ENCODE measurements at places on chromosomes 6 and 20.

- DNase-seq: peak; percentile 19
These were observed 63.7 kb downstream of the C6orf118 start for GRCh38 chr6:165245701-165246100.

- peak; percentile 38 for DNase-seq
These were observed 69.4 kb downstream of the PSMG4 start for GRCh38 chr6:3328145-3328544.

GRCh38 chr6:155861821-155862220 lies 406.2 kb upstream of the NOX3 start:
- DNase-seq: no peak

DNA sequence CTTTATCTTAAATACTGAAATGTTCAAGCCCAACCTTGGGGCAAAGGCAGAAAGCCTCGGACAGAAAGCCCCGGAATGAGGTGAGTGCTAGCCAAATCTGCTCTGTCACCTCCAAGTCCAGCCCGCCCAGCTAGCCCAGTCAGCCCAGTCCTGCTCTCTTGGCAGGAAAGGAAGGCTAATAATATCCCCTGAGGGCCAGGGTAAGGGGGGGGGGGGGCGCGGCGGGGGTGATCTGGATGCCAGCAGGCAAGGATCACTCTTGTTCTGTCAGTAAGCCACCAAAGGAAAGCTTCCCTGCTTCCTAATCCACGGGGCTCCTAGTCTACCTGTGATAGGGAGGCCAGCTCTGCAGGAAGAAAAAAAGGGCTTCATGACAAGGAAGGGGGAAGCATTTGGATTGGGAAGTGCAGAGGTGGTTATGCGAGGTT lies 1.1 kb downstream of the NDRG3 start:
- no peak for DNase-seq

- DNase-seq: no peak
These were observed 36.5 kb upstream of the RPS6KA2 start for GRCh38 chr6:166663568-166663967.

DNA sequence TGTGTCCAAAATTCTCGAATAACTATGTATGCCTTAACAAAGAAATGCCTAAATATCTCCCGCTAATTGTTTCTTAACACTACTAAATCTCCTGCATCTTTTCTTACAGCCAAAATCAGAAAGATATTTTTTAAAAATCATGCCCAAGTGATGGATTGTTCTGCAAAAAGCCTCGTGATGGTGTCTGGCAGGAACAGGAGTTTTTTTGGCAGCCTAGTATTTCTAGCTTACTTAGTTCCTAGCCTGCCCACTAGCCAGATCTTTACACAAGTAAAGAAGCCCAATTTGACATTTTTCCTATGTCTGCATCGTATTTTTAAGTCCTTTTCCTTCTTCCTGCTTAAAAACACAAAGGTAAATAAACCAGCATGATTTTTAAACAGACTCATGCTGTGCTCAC lies 31.5 kb downstream of the SLC2A12 start:
- no peak for DNase-seq

DNA sequence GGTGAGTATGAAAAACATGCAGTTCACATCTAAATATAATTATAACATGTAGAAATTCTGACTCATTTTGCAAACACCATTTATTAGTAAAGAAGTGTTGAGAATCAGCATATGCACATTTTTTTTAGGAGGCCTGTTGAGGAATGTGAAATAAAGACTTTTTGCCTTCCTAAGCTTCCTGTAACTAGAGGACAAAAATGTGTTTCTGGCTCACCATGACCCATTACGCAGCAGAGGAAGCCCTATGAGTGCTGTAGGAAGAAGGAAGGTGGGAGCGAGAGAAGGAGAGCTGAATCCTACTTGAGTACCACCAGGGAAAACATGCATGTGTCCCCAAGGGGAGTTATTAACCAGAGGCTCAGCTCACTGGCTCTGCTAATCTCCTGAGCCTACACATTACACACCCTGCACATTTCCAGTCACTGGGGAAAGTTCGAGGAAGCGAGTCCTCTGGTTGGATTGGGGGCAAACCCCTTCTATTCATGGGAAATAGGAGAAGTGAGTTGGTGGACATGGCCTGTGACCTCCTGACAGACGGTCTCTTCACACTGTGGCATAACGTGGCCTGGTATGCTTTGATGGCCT lies 540.5 kb upstream of the JAG1 start:
- DNase-seq: peak; percentile 43

DNA sequence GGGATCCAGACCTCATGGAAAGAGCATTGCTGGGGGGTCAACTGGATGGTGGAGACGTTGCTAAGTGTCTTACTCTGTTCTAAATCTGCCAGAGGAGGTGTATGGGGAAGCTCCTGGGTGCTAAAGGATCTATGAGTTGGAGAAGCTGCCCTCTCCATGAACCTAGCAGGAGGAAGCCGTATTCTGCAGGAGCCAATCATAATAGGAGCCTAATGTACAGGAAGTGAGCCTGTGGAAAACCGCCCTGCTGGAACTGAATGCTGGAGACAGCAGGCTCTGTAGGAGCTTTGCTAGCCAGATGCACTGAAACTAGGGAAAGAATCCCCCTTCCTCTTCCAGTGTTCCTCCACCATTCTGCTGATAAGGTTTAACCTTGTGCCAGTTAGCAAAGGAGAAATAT lies 10.9 kb downstream of the CASP8AP2 start:
- peak; percentile 78 for DNase-seq
